ENCODE measurements at places on chromosomes 6 and 20. TPM values are rescaled to one million over a fixed set of nuclear protein-coding genes. Genes with fewer than 3 reads are reported as not detected.

BCAS1 gene
- not detected for total RNA-seq

SIRPB1 gene
- 2.2 TPM for total RNA-seq

TIAM2 gene
- total RNA-seq = 4.4 TPM

CEBPB gene
- total RNA-seq = 88.4 TPM

SAMD3 gene
- 9.6 TPM for total RNA-seq

SMPD2 gene
- total RNA-seq = 14.7 TPM

EPPIN gene
- not detected for total RNA-seq

ZSCAN23 gene
- total RNA-seq = 0.88 TPM

SHLD1 gene
- 0.86 TPM for total RNA-seq

OR12D3 gene
- not detected for total RNA-seq

BFSP1 gene
- total RNA-seq = 3.9 TPM

SLA2 gene
- total RNA-seq = not detected

KCNB1 gene
- under 0.01 TPM for total RNA-seq

CST2 gene
- total RNA-seq = not detected

IMPG1 gene
- not detected for total RNA-seq

PM20D2 gene
- 5.7 TPM for total RNA-seq

MYLK4 gene
- total RNA-seq = 0.43 TPM
